Epithelial cell of prostate (primary cell): ENCODE measurements at places on chromosomes 13 and 19.

DNA sequence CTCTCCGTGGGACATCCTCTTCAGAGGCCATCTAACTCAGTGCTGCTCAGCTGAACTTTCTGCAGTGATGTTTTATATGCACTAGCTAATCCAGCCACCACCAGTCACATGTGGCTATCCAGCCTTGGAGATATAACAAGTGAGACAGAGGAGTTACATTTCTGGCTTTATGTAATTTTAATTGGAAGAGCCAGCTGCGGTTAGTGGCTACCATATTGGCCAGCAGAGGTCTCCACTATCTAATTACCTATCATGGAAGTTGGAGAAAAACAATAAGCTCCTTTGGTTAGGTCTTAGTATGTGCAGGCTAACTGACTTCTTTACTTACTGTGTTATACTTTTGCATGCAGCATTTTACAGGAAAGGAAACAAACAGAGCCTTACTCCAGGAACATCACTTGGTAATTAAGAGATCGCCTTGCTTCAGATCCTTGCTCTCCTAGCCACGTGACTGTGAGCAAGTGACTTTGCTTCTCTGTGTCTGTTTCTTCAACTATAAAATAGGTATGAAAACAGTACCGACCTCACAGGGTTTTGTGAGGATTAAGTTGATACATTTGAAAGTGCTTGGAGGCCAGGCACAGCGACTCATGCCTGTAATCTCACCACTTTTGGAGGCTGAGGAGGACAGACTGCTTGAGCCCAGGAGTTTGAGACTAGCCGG is 1.6 kb upstream of the KLK10 start:
- DNase-seq = no peak

DNA sequence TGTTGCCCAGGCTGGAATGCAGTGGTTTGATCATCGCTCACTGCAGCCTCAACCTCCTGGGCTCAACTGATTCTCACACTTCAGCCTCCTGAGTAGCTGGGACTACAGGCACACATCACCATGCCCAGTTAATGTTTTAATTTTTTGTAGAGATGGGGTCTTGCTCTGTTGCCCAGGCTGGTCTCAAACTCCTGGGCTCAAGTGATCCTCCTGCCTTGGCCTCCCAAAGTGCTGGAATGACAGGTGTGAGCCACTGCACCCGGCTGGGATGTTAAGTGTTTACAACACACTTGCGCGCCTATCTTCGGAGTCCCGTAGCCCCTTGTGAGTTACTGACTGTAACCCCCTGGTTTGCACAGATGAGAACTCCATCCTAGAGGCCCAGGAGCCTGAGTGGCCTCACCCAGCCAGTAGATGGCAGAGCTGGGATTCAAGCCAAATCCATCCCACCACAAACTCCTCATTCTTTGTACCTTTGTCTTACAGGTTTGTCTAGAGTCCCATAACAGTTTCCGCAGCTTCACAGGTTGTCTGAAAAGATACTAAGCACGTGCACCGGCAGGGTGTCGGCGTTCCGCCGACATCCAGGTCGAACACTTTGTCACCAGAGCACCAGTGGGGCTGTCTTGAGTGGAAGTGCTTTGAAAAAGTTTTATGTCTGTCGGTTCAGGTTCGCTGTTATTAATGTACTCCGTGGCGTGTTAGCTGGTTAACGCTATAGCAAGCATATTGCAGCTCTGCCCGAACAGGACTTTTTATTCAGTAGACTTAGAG is 14.7 kb downstream of the MAG start:
- no peak for DNase-seq

GRCh38 chr19:22610121-22610520 is 24.0 kb upstream of the ZNF492 start:
- no peak for DNase-seq

DNA sequence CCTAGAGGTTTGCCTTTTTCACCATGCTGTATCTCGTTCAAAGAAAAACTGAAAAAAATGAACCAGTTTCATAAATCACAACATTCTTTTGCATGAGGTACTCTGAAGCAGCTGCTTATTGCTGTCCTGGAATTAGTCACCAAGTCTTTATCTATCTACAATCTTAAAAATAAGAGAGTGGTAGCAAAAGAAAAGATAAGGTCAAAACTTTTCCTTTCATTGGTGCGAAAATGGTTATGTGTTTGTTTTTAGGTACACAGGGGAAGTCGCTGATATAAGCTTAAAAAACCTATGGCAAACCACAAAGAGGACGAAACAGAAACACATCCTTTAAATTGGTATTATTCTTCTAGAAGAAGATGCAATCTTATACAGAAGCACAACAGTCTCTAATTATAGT is 20.7 kb downstream of the OBI1 start:
- no peak for DNase-seq

GRCh38 chr19:13797870-13798269 is 2.6 kb downstream of the ZSWIM4 start:
- DNase-seq = peak; percentile 34

DNA sequence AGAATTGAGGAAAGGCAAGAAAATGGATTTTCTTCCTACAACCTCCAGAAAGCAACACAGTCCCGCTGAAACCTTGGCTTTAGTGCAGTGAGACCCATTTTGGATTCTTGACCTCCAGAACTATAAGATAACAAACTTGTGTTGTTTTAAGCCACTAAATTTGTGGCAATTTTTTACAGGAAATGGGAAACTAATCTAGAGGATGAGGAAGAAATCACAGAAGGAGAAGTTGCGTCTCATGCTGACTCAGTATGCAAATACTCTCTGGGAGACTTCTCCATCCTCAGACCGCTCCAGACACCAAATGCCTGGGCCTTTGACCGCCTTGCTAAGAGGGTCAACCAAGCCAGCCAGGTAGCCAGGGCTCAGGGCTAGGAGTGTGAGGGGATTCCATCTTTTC is 13.1 kb upstream of the CEACAM16 start:
- no peak for DNase-seq
